ENCODE measurements at places on chromosomes 1 and 21.

DNA sequence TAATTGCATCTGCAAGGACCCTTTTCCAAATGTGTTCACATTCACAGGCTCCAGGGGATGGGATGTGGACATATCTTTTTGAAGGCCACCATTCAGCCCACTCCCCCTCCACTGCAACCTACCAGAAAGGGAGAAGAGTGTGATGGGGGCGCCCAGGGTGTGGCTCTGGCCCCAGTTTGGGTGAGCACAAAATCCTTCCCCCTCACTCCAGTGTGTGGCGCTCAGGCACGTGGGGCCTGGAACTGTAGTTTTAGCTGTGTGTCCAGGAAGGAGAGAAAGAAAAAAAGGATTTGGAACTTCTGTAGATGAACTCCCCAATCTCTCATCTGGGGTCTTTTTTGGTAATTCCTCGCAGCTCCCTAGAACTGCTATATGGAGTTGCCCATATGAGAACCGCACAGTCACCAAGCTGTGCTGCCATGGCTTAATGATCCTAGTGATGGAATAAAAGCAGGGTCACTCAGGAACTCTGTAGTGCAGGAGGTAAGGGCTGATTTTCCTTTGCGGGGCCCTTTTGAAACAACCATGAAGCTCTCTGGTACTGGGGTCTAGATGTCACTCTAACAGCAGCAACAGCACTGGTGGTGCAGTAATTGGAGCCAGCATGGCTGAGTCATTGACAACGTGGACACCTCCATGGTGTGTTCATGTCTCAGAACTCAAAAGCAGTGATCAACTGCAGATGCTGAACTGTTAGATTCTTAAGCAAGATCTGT lies 17.0 kb downstream of the AGT start:
- DNase-seq: no peak

- DNase-seq: no peak
Measured at GRCh38 chr1:110588991-110589390, 17.2 kb downstream of the KCNA2 start.

GRCh38 chr1:110787328-110788071 lies 85.4 kb upstream of the CD53 start:
- no peak for DNase-seq

DNA sequence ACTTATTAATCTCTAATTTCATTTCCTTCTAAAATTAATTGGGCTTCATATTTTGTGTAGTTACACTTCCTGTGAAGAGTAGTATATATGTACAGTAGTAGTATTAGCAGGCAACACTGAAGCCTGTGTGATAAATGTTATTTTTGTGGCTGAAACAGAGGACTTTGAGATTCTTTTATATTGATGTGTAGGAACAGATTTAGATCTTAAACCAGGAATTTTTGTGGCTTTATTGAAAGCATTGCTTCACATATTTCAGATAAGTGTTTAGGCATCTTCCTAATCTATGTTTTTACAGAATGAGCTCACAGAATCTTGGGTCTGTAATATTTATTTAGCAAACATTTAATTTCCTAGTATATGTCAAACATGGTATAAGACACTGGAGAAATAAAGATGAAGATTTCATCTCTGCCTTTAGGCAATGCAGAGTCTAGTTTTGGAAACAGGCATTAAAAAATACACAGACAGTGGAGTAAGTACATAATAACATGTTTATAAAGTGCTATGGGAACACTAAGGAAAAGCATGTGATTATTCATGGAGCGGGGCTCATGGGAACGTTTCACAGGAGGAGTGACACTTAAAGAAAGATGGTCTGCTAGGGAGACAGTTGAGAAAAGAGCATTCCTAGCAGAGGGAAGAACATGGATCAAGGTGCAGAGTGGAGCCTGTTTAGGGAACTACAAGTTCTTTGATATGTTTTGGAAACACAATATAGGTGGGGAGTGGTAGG lies 52.7 kb downstream of the MIGA1 start:
- peak; percentile 16 for DNase-seq

DNA sequence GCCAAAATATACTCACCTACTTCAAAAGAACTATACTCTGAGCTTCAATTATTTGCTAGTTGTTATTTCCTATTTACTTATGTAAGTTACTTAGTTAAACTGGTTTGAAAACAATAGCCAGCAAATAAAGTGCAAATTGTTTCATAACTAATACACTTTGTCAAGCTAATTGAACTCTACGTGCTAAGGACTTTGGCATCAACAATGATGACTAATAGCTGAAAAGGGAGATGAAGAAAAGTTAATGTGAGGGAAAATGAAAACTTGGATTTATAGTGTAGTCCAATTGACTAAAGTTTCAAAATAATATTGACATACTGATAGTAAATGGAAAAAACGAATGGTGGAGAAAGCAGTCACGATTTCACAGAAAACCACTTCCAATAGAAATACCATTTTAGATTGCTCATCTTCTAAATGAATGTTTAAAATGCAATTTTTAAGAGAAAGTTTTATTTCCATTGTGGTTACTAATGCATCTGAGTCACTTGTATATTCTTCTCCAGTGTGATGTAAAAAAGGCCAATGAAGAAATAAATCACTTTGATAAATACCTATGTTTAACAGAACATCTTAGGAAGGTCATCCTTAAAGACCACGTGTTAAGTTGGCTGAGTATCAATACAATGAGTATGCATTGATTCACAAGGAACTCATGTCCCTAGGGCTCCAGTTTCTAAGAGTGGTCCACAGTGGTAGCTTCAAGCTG lies 455.2 kb downstream of the LTN1 start:
- DNase-seq: no peak

DNA sequence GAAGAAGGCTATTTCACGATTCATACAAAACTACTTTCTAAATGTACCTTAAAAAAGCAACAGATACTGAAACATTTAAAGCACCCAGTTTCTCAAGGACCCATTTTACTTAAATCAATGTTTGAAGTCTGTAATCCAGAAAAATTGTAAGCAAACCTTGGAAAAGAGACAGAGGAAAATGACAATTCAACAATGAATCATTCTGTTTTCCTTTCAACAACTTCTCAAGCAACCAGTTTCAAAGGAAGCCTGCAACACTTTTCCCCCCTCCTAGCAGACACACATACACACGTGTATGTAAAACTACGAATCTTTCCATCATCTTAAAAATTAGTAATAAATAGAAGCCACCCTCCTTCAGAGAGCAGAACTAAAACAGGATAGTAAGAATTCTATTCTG lies 1.2 kb downstream of the RERE start:
- no peak for DNase-seq

DNA sequence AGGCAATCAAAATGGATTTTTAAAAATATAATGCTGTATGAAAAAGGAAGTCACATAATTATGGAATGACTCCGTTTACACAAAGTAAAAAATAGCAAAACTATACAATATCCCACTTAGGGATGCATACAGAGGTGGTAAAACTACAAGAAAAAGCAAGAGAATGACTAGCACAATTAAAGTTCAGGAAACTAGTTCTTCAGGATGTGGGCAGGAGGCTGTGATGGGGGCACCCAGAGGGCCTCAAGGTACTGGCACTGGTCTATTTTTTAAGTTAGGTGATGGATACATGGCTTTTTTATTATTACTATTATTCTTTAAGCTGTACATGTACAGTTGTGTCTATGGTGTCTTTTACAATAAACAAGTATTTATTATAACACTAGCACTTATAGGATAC lies 1.4 kb upstream of the ZC3H12A start:
- no peak for DNase-seq

DNA sequence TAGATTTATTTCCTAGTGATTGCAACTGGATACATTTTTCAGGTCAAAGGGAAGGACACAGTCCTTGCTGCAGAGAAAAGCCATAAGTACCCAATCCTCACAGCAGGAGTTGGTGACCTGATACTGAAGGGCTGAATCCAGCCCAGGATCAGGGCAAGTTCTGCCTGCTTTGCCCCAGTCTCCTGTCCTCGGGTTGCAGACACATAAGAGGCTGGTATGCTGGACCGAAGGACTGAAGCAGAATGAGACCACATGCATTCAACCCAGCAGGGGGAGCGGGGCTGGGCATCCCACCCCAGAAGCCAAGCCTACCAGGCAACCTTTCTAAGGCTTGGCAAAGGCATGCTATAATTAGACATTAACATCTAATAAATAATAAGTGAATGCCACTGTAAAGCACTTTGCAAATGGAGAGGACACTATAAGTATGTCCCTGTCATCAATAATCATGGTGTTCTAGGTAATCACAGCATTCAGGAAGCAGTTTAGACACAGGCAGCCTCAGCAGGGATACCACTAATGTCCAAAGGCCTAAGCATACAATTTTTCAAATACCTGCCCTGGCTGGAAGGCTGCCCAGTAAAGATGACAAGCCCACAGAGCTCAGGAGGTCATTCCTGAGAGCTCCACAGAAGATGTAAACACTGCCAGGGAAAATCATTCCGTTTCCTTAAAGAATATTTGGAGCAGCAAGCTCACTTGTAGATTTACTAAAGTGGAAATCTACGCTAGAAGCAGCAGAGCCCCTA lies 47.6 kb downstream of the KRTAP19-8 start:
- no peak for DNase-seq

GRCh38 chr1:220925707-220926106 lies 46.5 kb downstream of the HLX start:
- no peak for DNase-seq

DNA sequence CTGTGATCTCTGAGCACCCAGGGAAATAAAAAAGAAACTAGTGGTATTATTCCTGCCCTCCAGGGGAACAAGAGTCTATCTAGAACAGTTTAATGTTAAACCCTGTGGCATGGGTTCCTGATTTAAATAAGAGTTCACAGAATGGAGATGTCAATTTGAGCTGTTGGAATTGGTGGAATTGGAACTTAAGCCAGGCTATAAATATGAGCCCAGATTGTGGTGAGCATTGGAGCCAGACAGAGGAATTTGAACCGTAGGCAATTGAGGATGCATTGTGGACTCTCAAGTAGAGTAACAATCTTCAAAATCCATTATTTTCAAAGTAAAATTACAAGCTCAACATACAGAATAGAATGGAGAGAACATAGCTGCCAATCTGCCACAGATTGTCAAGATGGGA lies 98.2 kb downstream of the NEK7 start:
- no peak for DNase-seq

DNA sequence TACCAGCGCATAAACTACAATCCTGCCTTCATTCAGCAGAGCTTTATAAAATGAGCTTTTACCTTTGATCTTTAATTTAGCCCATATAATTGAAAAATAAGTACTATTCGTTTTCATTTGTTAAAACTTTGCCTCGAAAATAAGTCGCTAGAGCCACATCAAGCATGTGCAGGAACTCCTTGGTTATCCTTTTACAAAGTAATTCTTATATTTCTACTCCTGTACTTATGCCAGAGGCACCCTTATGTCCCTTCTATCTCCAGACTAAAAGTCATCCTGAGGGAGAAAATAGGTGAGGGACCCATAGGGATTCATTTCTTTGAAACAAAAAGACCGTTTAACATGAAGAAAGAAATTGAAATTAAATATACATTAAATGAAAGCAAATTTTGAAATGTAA lies 278.2 kb upstream of the C1orf105 start:
- DNase-seq: no peak

DNA sequence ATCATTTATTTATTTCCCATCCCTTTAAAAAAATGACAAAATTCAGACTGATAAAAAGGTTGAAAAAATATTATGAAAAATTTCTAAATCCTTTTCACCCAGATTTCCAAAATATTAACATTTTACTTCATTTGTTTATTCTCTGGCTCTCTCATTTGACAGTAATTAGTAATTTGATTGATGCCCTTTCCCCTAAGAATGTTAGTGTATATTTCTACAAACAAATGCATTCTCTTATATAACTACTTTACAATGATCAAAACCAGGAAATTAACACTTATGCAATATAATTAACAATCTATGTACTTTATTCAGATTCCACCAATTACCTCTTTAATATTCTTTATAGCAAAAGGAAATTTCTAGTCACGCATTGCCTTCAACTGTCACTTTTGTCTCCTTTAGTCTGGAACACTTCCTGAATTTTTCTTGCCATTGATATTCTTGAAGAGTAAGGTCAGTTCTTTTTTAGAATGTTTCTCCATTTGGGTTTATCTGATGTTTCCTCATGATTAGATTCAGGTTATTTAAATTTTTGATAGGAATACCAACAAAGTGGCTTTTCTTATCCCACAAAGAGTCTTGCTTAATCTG lies 3.9 kb downstream of the CD53 start:
- no peak for DNase-seq

- DNase-seq: no peak
Measured at GRCh38 chr1:207071426-207071825, 17.2 kb upstream of the C4BPB start.

DNA sequence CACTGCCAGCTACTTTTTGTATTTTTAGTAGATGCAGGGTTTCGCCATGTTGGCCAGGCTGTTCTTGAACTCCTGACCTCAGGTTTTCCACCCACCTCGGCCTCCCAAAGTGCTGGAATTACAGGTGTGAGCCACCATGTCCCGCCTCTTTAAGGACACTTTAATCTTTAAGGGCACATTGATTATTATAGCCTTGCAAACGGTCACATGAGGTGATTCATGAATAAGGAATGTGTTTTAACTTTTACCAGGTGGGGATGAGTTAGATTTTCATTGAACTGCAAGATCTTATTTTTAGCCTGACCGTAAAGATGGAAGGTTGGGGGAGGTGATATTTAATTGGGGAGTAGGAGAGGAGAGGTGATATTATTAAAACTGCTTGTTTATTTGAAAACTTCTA lies 61.9 kb downstream of the TBCE start:
- DNase-seq: no peak

DNA sequence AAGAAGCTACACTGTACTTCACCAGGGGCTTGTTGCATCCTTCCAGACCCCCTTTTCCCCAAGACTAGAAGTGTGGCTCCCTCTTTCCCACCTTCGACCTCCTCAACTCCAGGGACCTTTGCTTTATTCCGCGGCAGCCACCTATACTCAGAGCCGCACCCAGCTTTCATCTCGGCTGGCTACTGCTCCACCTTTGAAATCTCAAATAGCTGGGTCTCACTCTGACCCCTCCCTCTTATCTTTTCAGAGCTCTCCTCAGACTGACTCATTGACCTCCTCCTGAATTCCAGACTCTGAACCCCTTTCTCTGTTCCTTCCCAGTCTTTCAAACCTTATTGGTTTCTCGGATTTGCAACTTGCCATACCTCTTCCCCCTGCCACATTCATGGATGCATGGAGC lies 144.7 kb upstream of the JUN start:
- no peak for DNase-seq

- DNase-seq: no peak
Measured at GRCh38 chr1:191675856-191676783, 482.1 kb upstream of the RGS18 start.

GRCh38 chr1:226668173-226668560 lies 70.9 kb downstream of the ITPKB start:
- no peak for DNase-seq

All from T47D (cell line).